ENCODE measurements at places on chromosomes 3 and 15.

- peak; percentile 89 for DNase-seq
These were observed 765 bp upstream of the MAPKAPK3 start for GRCh38 chr3:50616003-50616769.

GRCh38 chr3:152773633-152774032 lies 61.3 kb upstream of the P2RY1 start:
- no peak for DNase-seq

GRCh38 chr15:78933823-78934654 lies 10.8 kb downstream of the CTSH start:
- DNase-seq: no peak

DNA sequence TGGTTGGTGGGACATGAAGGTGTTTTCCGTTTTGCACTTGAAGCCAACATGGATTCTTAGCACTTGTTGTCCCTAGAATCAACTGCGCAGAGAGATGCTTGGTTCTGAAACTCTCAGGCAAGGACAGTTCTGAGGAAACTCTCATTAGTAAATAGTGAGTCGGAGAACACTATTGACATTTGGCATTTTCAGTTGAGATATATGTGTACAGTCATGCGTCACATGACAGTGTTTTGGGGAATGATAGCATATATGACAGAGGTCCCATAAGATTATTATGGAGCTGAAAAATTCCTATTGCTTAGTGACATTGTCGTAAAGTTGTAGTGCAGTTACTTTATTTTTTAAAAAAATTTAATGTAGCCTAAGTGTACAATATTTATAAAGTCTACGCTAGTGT lies 5.8 kb downstream of the APBA2 start:
- no peak for DNase-seq

- peak; percentile 29 for DNase-seq
These were observed 2.8 kb downstream of the TBC1D23 start for GRCh38 chr3:100263583-100263982.
